ENCODE measurements at places on chromosomes 16 and 17.

DNA sequence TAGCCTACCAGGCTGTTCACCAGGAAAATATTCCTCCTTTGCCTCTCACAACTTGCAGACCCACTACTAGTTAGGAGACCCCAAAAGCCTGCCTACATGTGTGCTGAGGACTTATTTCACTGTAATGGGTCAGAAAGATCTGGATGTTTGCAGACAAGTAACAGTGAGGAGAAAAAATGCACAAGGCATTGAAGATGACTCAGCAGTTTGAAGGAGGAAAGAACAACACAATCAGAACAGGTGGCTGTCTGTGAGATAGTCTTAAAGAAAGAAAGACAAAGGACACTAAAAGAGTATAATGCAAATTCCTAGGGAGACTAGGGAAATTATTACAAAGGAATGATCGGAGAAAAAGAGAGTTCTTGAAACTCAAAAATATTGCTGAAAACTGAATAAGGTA lies 69.0 kb downstream of the ANKFN1 start:
- DNase-seq, result no peak

DNA sequence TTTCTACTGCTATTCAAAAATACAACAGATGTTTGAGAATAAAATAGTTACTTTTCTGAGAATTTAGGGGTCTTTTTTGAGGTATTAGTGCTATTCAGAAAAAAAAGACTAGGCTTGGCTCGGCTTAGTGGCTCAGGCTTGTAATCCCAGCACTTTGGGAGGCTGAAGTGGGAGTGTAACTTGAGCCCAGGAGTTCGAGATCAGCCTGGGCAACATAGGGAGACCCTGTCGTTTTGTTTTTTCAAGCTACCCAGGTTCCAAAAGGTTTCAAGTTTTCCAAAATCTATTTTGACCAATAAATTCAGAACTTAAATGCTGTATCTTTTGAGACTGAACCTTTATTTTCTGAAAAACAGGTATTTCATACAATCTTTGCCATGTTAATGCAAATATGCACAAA lies 3.2 kb upstream of the ARL6IP1 start:
- no peak for DNase-seq

GRCh38 chr17:29041571-29041970 lies 1.4 kb upstream of the PIPOX start:
- DNase-seq, result no peak

DNA sequence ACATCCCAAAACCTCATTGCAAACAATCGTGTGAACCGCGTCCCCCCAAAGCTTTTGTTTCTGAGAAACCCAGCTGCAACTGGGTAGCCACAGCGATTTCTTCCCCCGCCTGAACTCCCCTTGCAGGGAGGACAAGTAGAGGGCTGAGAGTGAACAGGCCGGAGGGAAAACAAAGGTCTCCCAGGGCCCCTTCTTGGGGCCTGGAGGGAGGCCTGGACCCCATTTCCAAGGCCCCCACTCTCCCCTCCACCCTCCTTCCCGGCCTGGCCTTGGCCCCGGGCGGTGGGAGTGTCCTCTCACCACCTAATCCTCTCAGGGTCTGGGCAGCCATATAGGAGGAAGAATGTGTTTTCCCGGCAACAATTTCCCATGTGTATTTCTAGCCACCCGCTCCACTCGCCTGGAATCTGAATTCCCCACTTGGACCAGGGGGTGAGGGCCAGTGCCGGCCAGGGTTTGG lies 2.6 kb downstream of the GLIS2 start:
- DNase-seq, result no peak

DNA sequence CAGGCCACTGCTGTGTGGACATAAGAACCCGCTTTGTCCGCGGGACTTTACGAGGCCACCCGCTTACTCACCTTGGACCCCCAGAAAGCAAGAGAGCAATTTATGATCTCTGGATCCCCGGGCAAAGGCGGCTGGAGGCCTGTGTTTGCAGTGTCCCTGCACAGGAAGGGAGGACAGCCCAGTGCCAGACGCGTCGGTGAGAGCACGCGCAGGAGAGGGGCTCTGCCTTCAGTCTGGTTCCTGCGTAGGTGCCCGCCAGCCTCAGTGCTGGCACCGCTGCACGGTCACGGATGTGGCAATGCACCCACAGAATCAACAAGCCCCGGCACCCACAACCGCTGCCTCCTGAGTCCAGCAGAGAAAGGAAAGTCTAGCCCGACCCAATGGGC lies 248.4 kb downstream of the C16orf95 start:
- DNase-seq, result no peak

DNA sequence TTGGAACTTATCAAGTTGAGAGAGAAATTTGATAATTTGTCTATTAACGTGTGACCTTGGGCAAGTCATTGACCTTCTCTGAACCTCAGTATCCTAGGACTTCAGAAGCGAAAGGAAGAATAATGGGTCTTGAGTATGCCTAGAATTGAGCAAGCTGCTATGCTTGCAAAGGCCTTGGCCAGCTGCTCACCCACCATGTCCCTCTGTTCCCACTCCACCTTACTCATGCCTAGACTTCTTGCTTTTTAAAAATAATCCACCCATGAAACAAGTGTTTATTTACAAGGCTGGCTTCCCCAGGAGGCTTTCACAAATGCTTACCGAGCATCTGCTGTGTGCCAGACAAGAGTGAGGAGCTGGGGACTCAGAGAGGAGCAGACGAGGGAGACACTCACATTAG lies 590.6 kb downstream of the MAF start:
- no peak for DNase-seq

DNA sequence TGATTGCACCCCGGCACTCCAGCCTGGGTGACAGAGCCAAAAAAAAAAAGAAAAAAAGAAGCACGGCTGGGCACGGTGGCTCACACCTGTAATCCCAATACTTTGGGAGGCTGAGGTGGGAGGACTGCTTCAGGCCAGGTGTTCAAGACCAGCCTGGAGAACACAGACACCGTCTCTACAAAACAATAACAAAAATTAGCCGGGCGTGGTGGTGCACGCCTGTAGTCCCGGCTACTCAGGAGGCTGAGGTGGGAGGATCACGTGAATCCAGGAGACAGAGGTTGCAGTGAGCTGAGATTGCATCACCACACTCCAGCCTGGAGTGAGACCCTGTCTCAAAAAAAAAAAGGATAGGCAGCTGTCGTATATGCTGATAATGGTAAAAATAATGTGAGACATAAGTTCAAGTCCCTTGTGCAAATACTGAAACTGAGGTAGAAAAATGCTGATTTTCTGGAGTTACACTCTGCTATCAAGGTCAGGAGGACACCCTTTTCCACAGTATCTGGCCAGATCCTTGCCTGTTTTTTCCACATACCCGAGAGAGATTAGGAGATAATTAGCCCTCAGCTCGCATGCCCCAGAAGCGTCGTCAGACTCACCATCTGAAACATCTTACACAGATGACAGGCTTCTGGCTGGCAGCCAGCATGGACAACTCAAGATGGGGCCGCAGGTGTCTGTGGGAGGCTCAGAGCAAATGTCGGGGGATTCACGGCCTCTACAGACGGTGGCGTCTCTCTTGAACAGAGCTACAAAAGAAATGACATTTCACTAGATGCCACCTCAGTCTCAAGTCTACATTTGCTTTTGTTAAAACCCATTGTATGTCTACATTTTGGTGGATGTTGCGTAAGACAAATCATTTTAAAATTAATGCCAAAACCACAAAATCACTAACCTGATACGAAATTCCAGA lies 36.8 kb downstream of the WDR45B start:
- DNase-seq, result no peak

DNA sequence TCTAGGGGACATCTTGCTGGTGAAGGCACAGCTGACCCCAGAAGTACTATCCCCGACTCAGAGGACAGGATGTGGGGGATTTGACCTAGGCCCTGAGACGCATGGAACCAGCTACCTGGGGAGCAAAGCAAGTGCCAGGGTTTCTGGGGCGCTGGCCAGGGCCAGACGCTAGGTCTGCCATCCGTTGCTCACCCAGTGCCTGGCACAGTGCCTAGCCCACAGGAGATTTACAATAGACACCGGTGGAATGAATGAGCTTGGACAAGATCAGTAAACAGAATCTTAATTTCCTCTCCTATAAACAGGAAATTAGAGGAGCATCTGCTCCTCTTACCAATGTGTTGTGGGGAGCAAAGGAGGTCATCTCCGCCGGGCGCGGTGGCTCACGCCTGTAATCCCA lies 5.0 kb downstream of the RPRML start:
- no peak for DNase-seq

DNA sequence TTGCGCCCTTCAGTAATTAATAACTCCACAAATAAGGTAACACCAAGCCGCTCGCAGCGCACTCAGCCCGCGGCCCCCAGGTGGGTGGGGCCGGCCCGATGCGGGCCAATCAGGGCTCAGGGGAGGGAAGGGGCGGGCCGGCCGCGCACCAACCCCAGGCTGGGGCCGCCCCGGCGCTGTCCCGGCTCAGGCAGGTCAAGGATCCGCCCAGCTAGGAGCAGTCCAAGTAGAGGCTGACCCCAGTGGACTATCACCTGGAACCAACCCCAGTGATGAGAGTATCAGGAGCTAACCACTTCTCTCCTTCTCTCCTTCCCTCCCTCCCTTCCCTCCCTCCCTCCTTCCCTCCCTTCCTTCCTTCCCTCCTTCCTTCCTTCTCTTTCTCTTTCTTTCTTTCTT lies 110.8 kb downstream of the C16orf78 start:
- DNase-seq, result no peak
